Astrocyte of the cerebellum (primary cell): ENCODE measurements at places on chromosomes 1 and 21.
A peak's percentile ranks its signal among the peaks of the same experiment; 100 is the strongest.

DNA sequence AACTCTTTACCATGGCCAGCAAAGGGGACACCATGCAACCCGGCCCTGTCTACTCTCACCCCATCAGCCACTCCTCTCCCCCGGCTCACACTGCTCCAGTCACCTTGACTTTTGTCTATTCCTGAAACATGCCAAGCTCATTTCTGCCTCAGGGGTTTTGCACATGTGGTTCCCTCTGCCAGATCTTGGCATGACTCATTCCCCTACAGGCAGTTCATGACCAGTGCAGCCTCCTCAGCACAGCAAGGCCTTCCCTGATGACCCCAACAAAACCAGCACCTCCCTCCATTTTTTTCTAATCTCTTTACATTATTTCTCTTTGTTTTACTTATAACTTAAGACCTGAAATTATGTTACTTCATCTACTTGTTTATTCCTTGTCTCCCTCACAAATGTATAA is 58.6 kb upstream of the GJB5 start:
- DNase-seq = no peak

GRCh38 chr1:208233978-208234377 is 10.2 kb downstream of the PLXNA2 start:
- DNase-seq = no peak

DNA sequence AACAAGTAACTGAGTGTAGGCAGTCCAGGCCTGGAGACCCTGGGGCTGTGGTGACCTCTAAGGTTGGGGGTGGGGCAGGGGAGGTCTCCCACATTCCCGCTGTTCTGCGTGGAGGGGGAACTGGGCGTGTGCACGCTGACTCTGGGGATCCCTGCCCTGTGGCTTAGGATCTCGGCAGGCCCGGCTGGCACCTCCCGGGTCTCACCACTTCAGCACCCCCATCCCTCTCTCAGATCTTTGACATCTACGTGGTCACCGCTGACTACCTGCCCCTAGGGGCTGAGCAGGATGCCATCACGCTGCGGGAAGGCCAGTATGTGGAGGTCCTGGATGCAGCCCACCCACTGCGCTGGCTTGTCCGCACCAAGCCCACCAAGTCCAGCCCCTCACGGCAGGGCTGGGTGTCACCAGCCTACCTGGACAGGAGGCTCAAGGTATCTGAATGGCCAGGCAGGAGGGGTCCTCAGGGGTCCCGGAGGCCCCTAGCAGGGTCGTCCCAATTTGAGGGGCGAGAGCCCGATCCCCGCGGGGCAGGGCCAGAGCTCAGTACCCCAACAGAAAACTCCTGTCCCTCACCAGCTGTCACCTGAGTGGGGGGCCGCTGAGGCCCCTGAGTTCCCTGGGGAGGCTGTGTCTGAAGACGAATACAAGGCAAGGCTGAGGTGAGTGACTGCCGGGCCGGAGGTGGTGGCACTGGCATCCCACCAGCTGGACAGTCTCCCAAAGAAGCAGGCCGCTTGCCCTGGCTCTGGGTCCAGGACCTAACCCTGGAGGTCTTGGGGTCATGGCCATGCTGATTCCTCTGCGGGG is 68.7 kb downstream of the TRIM11 start:
- no peak for DNase-seq

DNA sequence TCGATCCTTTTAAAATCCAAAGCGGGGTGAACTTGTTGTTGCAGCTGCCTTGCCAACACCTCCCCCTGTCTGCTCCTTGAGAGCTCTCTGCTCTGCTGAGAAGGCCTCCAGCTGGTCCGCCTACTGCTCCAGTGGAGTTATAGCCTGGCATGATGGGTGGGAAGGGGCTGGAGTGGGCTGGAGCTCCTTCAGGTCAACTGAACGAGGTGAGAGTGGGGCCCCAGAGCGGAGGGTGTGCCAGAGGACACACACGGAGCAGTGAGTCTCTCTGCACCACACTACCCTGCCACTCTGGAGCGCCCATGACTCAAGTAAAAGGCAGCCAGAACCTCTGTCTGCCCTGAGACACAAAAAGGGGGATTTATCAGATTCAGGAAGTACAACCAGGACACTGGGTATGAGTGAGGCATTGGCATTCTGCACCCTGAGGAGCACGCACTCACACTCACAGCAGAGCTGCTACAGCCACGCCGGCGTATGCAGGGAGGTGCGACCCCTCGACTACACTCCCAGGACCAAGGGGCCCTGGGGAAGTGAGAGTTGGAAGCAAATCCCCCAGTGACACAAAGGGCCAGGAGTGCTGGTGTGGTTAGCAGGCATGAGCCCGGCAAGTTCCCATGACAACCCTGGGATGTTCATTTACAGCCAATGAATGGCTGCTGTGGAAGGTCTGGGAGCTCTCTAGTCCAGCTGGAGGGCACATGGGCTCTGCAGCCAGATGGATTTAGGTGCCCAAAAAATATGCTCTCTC is 28.0 kb upstream of the EVA1B start:
- DNase-seq = peak; percentile 57

DNA sequence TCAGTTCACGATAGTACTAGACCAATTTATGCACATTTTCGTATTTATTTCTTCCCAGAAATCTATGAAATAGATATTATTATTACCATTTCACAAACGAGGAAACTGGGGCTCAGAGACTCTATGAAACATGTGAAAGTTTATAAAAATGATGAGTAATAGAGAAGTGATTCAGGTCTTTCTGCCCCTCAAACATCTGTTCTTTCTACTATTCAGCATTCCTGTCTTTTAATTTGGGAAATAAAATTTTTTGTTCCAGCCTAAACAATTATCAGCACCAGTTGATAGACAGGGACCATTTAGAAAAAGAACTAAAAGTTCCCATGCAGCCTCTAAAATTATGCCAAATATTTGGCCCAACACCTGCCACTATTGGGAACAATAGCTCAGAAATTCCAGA is 585.1 kb downstream of the PTPRC start:
- DNase-seq = no peak

GRCh38 chr1:160767395-160768294 is 28.3 kb upstream of the LY9 start:
- DNase-seq = no peak

GRCh38 chr1:117387060-117387633 is 19.9 kb downstream of the MAN1A2 start:
- no peak for DNase-seq

GRCh38 chr1:41758500-41758899 is 160.2 kb downstream of the HIVEP3 start:
- no peak for DNase-seq

GRCh38 chr1:78441921-78442320 is 48.9 kb upstream of the PTGFR start:
- no peak for DNase-seq

DNA sequence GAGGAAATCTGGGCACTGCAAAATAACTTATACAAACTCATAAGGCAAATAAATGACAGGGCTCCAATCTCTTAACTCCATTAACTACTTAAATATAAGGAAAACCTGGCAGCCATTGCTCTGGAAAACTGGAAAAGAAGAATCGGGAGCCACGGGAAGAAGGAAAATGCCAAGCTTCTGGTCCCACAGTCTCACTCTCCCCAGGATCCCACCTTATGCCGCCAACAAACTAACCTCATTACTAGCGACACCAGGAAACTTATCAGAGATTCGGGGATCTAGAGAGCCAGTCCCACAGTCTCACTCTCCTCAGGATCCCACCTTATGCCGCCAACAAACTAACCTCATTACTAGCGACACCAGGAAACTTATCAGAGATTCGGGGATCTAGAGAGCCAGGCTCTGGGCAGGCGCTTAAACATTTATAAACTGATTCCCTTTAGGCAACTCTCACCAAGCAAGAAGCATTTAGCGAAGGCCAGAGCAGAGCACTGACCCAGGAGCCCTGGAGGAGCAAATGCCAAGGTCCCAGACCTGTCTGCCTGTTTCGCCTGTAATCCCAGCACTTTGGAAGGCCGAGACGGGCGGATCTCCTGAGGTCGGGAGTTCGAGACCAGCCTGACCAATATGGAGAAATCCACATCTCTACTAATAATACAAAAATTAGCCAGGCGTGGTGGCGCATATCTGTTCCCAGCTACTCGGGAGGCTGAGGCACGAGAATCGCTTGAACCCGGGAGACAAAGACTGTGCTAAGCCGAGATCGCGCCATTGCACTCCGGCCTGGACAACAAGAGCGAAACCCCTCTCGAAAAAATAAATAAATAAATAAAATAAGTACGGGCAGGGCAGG is 720 bp downstream of the PSMB2 start:
- DNase-seq = no peak

GRCh38 chr21:36377391-36377842 is 7.8 kb upstream of the CHAF1B start:
- no peak for DNase-seq

DNA sequence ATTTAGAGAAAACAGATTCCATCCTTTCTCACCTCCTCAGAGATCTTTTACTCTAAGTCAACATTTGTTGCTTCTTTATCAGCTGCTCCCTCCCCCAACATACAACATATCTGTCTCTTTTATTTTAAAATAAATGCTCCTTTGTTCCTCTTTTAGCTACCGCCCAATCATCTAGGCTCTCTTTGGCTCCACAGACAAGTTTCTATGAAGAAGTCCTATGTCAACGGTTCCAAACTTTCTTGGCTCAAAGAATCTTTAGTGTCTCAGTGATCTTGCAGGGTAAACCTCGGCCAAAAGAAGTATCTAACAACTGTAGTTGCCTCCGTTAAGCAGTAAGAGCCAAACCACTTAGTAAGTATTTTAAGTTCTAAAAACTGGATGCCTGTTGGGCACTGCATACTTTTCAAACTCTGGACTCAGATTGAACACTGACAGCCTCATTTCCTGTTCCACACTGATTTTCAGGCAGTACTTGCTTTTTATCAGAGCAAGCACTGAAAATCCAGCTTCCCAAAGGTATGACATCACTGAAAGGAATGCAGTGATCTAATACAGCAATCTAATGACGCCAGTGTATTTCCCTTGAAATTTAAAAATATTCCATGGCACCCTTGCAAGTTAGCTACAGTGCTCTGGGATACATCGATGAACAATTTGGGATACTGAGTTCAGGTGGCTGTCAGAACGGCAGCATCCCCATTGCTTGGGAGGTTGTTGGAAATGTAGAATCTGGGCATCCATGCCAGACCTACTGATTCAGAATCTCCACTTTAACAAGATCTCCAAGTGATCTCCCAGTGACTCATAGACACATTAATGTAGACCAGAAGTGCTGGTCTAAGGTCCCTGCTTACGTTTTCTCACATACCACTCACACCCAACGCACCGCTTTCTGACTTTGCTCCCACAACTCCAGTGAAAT is 26.8 kb downstream of the EGLN1 start:
- DNase-seq = peak; percentile 93

- no peak for DNase-seq
Measured at GRCh38 chr1:59504276-59504675, 207.4 kb downstream of the FGGY start.

DNA sequence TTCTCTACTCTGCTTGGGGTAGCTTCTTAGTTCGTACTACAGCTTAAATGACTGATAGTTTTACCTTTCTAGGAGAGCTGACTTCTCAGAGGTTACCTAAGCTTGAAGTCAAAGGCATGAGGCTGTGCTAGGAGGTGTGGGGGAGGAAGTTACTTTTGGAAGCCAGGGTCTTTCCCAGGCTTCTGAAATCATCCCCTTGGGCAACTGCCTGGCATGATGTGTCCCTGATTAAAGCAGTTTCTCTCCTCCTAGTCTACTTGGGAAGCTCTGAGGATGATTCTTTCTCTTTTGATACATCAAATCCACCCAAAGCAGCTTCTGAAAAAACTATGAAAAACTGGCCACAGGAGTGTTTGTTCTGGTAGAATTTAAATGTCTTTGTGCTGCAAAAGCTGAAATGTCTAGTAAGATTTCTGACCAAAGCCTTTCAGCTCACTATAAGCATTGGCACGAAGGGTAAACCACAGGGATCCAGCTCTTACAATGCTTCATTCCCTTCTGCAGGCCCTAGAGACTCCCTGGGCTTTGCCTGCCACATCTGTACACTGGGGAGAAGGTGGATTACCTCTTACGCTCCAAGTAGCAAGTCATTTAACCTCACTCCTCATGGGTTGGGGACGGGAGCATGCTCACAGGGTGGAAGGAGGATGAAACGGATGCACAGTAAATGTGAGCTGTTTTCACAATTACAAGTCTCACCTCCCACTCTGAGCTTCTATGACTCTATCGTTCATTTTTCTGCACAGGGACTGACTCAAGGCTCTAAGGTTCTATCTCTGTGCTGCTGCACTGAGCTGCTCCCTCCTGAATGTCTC is 59.6 kb downstream of the RUNX1 start:
- peak; percentile 48 for DNase-seq

DNA sequence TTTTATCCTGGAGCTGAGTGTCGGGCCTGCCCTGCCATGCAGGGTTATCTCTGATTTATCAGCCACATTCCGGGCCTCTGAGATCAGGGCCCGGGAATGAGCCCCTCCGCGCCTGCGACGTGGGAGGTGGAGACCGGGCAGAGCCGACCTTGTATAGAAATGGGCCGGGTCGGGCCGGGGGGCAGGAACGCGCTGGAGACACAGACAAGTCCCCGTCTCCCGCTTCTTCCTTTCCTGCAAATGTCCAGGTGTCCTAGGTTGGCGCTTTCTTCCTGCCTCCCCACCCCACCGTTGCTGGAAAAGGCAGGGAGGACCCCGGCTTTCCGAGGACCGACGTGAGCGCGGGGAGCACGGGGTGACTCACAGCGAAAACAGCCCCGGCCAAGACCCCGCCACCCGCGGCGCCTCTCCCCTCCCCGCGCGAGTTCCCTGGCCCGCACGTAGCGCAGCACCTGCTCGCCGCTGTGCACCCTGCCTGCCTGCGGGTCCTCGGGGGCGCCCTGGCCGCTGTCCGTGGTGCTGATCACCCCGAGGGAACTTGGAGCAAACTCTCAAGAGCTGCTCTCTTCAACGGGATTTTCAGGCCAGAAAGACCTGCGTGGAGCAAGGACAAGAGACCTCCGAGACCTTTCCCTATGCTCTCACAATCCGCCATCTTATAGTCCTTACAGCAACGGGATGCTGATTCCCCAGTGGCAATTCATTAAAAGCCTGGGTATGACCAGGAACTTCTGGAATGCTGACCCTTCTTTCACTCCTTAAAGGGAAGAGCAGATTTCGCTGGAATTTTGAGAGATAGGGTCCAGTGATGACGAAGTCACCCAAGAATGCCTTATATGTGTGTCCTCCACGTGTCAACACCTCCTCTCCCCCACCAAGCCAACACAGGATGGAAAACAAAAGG is 475 bp upstream of the NPPB start:
- peak; percentile 13 for DNase-seq

DNA sequence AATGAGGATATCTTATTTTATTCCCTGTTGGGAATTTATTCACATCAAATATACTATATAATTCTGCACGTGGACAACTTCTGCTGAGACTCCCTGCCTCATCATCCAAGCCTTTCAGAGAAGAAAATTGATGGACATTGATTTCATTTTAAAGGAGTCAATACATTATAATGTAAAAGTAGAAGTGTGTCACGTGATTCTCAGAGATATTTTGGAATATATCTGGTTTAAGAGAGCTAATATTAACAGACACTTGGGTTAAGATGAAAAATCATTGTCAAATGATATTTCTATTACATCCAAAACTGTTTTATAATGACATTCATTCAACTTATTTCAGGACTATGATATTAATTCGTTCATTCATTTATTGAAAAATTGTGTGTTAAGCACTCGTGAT is 314.2 kb downstream of the ADGRL2 start:
- no peak for DNase-seq

GRCh38 chr21:43731476-43731875 is 12.5 kb downstream of the PDXK start:
- no peak for DNase-seq
